ENCODE measurements at places on chromosomes 3 and 15.

DNA sequence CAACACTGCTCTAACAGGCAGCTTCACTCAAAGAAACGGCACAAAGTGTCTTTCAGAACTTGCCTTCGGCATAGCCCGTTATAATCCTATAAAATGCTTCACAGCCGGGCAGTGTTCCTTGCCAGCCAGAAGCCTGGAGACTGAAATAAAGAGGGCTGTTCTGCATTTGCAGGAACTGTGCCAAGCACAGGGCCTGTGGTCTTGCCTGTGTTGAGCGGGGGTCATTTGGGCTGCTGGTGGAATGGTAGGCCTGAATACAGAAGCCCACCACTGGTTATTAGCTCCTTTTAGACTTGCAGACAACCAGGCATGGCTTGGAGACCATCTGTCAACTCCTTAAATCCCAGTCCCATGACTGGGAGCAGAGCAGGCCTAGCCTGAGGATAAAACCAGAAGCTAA is 4.7 kb upstream of the ARHGEF3 start:
- DNase-seq: no peak

- no peak for DNase-seq
Measured at GRCh38 chr15:99651023-99651807, 82.0 kb downstream of the LYSMD4 start.

DNA sequence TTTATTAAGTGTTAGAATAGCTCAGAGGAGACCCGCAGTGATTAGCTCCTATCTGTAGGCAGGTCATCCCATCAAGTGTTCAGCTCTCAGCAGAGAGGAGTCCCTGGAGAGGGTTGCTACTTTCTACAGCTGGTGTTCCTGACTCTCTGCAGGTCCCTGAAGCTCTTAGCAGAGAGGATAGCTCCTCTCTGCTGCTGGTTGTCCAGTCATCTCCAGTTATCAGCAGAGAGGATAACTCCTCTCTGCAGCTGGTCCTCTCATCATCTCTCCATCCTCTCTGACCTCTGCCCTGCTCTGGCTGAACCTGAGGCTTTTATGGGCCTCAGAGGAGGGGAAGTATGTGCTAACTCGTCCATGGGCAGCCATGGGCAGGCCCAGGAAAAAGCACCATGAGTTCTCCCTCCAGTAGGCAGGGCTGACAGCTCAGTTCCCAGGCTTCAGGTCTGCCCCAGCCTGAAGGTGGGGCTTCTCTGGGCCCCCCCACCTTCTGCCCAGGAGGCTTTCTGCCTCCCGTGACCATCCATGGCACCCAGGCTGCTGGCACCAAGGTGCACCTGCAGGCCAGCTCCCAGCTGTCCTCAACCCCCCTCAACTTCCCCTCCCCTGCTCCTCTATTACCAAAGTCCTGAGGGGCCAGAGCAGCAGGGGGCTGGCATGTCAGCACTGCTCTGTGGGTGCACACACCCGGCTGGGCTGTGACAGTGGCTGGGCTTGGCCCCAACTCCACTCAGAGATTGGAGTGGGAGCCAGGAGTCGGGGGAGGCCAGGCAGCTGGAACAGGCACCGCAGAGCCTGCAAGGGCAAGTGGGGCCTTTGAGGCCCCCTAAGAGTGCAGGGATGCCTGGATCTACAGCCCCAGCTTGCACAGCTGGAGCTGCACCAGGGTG is 98.9 kb upstream of the FRMD4B start:
- DNase-seq: no peak

DNA sequence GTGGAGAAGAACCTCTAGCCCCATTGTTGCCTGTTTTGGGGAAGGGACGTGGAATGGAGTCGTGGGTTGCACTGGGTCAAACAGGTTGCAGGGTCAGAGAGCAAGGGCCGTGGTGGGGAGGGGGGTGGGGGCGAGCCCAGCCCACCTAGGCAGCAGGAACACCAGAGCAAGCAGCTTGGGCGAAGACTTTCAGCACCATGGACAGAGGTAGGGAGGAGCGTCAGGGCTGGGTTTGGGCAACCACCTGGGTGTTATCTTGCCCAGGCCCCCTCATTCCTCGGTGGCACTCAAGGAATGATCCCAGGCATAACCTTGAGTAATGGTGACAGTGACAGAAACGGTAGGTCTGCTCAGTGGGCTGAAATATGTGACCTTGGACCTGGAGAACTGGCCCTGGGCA is 45.9 kb upstream of the TMEM115 start:
- DNase-seq: peak; percentile 38

DNA sequence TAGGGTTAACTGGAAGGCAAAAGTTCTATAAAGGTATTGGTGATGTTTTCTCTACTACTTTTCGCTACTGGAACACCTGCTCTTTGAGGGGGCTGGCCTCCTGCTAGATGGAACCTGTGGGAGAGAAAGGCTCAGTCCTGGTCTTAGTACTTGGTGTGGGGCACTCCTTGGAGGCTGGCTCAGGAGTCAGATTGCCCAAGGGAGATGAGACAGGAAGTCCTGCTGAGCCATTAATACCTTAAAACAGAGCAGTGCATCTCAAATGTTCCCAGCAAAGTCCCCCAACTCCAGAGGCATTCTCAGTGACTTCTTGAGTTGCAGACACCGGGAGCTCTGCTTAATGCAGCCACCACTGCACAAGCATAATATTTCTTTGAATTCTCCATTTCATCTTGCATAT is 3.1 kb upstream of the ADAMTSL3 start:
- no peak for DNase-seq

GRCh38 chr3:195751560-195751959 is 30.8 kb downstream of the MUC20 start:
- no peak for DNase-seq

GRCh38 chr3:43629257-43629656 is 7.4 kb upstream of the ANO10 start:
- no peak for DNase-seq

DNA sequence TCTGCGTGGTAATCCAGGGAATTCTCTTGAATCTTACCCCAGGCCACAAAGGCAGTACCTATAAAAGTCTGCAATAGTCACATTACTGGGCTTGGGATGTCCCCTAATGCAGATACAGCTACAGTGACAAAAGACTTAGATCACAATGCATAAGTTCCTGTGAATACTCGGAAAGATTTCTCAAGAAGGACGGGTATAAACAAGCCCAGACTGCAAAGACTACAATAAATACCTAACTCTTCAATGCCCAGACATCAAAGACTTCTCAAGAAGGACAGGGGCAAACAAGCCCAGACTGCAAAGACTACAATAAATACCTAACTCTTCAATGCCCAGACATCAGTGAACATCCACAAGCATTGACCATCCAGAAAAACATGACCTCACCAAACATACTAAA is 50.9 kb downstream of the NUDT16 start:
- no peak for DNase-seq

DNA sequence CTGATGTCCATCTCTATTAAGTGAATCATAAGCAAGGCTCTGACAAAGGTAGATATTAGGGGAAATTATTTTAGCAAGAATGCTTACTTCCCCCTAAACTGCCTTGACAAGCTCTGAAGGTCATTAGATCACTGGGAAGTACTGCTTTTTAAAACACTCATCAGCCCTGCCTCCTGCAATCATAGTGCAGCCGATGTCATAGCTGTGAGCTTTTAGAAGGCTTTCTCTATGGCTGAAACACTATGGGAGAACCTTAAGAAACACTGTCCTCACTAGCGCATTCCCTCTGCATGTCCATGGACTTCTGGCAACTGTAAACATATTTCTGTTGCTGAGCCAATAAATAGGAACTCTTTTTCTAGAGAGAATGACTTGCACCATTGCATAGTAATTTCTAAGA is 38.7 kb upstream of the PTPRG start:
- no peak for DNase-seq

DNA sequence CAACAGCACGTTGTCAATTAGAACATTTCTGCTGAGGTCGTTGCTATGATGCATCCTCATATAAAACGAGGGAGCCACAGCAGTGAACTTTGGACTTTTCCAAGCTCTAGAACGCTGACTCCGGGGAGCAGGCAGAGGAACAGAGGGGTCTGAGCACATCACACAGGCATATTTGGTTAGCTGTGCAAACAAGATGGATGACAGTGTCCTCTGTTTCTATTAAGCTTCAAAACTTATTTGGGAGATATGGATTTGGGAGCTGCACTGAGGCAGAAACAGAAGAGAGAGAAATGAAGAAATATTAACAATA is 278.0 kb upstream of the TBL1XR1 start:
- DNase-seq: no peak

- peak; percentile 43 for DNase-seq
Measured at GRCh38 chr3:36868614-36869436, 76.0 kb downstream of the TRANK1 start.

DNA sequence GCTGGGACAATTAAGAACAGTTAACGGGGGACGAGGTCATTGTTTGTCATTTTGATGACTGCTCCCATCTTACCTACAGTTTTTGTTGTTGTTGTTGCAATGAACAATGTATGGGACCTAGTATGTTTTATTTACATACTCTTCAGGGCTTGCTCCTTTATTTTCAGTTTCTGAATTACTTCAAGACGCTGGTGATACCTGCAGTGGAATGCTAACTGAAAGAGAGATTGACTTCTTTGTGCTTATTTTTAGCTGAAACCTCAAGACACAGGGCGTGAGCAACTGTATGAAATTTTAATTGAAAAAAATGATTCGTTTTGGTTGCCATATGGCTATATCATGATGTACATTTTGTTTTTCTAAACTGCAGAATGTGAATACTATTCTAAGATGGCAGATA is 297.9 kb downstream of the EDEM1 start:
- DNase-seq: no peak

DNA sequence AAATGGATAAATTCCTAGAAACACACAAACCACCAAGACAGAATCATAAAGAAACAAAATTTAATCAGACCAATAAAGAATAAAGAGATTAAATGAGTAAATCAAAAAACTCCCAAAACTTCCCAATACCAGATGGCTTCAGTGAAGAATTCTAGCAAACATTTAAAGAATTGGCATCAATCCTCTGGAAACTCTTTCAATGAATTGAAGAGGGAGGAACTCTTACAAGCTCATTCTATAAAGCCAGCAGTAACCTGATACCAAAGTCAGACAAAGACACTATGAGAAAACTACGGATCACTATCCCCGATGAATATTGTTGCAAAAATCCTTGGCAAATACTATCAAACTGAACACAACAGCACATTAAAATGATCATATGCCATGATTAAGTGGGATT is 81.9 kb upstream of the SLCO2A1 start:
- DNase-seq: no peak

DNA sequence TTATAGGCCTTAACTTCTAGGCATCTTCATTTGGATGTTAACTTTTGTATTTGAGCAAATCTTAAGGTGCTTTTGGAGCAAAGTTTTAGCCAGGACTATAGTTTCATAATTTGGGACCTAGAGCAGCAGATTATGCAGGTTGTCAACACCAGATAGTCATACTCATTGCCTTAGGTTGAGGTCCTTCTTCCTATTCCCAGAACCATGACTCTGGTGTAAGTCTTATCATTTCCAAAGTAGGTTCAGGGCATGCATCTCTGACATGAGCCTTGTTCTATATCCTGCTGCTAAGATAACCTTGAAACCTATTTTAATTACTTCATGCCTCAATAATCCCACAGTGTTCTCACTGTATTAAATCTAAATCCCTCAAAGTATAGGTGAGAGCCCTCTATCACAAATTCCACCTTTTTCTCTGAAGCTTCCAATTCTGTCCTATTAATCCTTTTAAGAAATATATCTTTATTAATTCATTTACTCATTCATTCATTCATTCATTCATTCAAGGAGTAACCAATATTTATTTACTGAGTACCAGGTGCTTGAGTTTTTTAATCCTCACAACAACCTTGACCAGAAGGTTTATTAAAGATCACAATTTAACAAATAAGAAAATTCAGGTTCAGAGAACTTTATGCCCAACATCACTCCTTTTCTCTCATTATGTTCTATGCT is 2.7 kb upstream of the FNDC3B start:
- no peak for DNase-seq

DNA sequence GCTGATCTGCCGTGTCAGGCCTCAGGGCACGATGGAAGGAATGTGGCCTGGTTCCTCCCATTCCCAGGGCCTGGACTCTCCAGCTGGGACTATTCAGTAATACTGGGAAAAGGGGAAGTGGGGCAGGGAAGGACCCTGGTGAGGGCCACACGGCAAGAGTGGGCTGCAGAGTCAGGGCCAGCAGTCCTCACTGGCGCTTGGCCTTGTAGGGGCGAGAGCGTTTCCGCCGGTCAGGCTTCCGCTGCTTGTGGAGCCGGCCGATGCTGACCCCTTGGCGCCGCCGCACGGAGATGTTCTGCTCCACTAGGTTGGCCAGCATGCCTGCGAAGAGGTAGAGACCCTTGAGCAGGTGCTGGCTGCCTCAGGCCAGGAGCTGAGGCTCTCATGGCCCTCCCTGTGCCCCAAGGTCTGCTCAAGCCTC is 42.8 kb downstream of the SEMA3G start:
- no peak for DNase-seq

- DNase-seq: no peak
Measured at GRCh38 chr3:165919284-165919683, 82.1 kb upstream of the BCHE start.

DNA sequence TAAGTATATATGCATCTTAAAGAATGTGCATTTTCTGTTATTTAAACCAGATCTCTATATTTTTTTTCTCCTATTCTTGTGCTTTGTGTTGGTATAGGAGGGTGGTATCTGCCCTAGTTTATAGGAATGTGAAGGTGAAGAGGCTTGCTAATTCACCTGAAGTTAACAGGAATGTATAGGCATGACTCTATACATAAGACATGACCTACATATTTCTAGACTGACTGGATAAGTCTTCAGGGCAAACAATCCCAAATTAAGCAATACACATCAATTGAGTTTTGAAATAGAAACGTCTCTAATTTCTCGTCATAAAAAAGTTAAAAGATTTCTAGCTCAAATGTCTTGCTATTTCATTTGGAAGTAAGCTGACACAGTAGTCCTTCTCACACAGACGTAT is 410.0 kb downstream of the DIPK2A start:
- no peak for DNase-seq

GRCh38 chr3:123076496-123077418 is 9.9 kb downstream of the PDIA5 start:
- DNase-seq: no peak

DNA sequence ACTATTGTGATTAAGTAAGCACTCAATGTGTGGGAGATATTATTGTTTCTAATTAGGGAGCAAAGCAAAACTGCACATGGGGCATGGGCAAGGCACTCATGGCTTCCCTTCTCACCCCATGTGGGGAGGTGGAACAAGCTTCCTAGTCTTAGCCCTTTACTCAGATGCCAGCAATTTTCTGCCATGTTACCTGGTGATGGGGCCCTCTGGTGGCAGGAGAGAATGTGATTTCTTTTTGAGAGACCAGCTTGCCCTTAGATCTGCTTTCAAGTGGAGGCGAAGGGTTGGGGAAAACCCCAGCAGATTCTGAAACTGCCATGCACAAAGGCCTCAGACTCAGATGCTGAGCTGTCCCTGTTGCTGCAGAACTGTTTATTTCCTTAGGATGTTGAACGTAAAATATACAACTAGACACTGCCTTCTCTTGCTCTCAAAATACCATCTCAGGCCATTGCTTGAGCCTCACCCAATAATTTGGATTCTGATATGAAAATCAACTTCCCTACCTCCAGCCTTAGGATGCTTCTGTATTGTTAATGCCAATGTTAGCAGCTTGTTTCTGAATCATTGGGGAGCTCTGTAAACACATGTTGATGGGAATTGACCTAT is 130.2 kb upstream of the TPRG1 start:
- peak; percentile 77 for DNase-seq

Measured in activated T-cell treated with anti-CD3 and anti-CD28 coated beads, Interleukin-2, amount 50 U/mL, for 24 hours (primary cell).